Fibroblast of skin of abdomen (primary cell): ENCODE measurements at places on chromosomes 3 and 15.

GRCh38 chr3:33758864-33759263 lies 39.6 kb upstream of the PDCD6IP start:
- DNase-seq = peak; percentile 33

DNA sequence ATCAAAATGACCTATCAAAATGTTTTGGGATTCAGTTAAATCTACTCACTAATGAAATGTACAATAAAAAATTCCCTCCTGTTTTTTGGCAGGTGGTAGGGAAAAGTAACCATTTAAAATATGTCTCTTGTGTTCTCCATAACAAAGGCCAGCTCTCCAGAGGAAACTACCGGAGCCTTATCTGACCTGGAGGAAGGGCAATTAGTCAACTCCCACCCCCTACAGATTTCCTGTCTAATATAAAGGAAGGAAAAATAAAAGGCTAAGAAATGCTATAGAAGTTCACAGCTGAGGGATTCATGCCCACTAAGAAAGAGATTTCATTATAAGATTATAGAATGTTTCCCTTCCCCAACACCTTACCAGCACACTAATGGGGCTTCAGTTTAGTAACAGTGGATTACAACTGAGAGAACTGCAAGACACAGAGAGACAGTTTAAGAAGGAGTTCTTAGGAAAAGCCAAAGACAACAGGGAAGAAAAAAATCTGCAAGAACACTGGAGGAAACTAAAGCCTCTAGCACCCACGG lies 376.5 kb upstream of the KCNMB2 start:
- no peak for DNase-seq

DNA sequence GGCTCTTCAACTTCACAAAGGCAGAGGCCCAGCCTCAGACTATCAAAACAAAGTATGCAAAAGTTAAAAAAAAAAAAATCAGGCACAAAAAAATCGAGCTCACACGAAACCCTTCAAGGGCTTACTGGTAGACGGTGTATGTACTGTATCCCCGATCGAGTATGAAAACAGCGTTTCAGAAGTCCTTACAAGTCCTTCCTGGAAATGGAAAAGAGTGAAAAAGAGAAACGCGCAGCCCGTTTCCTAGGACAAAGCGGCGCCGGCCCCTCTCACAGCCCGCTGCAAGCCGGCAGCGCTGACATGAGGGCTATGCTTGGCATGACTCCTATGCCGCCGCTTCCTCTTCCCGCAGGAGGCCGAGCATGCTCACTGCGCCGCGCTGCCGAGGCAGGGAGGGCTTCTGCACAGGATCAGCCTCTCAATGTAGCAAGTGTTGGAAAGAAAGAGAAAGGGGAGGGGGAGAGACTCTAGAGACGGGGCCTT lies at the start of gene VGLL4:
Gene VGLL4 (minus strand): TSS at position 311 of the 483 bp plus-strand sequence. CDS start 397 bp downstream, outside the sequence.
- DNase-seq = peak; percentile 95

- no peak for DNase-seq
Observed at GRCh38 chr3:126309861-126310655, 47.1 kb downstream of the KLF15 start.

- no peak for DNase-seq
Observed at GRCh38 chr3:48950051-48950450, 31.4 kb downstream of the ARIH2 start.

DNA sequence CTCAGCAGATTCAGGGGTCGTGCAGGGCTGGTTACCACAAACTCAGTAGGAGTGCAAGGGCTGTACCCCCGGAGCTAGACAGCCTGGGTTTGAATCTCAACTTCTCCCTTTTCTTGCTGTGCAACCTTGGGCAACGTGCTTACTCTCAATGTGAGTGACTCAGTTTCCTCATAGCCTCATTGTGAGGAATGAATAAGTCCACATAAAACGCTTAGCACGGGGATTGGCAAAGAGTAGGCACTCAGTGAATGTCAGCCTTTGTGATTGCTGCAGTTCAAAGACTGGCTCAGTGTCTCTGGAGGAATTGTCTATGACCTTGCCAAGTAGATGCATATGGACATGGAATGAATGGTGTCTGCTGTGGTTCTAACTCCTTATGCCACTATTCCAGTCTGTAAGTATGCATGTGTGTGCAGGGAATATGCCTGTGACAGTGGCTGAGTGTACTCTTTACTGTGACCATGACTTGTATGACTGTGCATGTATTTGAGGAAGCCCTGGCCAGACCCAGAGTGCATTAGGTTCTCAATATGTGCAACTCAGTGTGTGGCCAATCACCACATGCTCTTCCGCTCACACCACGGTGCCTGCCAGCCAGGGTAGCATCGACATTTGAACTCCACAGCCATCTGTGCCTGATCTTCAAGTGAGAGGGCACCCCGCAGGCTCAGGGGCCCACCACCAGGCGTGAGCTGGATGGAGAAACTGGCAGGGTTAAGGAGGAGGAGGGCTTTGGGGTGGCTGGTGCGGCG lies 900 bp upstream of the HYAL3 start:
- peak; percentile 24 for DNase-seq

GRCh38 chr3:77232557-77232956 lies 192.7 kb downstream of the ROBO2 start:
- DNase-seq = no peak

- no peak for DNase-seq
Observed at GRCh38 chr15:51718219-51718618, 19.2 kb downstream of the LYSMD2 start.

- DNase-seq = no peak
Observed at GRCh38 chr3:13110678-13111116, 37.5 kb upstream of the IQSEC1 start.

- no peak for DNase-seq
Observed at GRCh38 chr3:110393941-110394340, 677.7 kb upstream of the NECTIN3 start.
